Posterior vena cava (tissue), 2 donors: ENCODE measurements at places on chromosomes 5 and 9. TPM values are rescaled to one million over a fixed set of nuclear protein-coding genes. Genes with fewer than 3 reads are reported as not detected.

Gene OTP
- total RNA-seq = not detected

Gene STC2
- 16.6 TPM for total RNA-seq

Gene SHC3
- total RNA-seq = 12.2 TPM

Gene IL4
- not detected for total RNA-seq

Gene PKD2L2
- total RNA-seq = 0.29 TPM

Gene HCN1
- not detected for total RNA-seq

Gene GFI1B
- total RNA-seq = not detected

Gene LCNL1
- 2.0 TPM for total RNA-seq

Gene PRRT1B
- total RNA-seq = not detected

Gene LRRC26
- total RNA-seq = not detected

Gene CDX1
- total RNA-seq = not detected

Gene AK8
- total RNA-seq = 1.3 TPM

Gene TAF11L5
- not detected for total RNA-seq

Gene EXOC3
- 54.2 TPM for total RNA-seq

Gene KCNT1
- total RNA-seq = 0.28 TPM

Gene SPINK5
- 0.23 TPM for total RNA-seq

Gene AGXT2
- total RNA-seq = not detected

Gene SAXO1
- total RNA-seq = 0.05 TPM

Gene ACTBL2
- not detected for total RNA-seq

GRCh38 chr5:176564002-176564401, 14.9 kb downstream of the CDHR2 start:
- no peak for DNase-seq

- no peak for DNase-seq
Measured at GRCh38 chr9:68533678-68534077, 7.0 kb downstream of the TMEM252 start.

GRCh38 chr5:169599451-169599850, 15.9 kb downstream of the SPDL1 start:
- no peak for DNase-seq

- DNase-seq = no peak
Measured at GRCh38 chr9:103755986-103756385, 338.1 kb upstream of the SMC2 start.

DNA sequence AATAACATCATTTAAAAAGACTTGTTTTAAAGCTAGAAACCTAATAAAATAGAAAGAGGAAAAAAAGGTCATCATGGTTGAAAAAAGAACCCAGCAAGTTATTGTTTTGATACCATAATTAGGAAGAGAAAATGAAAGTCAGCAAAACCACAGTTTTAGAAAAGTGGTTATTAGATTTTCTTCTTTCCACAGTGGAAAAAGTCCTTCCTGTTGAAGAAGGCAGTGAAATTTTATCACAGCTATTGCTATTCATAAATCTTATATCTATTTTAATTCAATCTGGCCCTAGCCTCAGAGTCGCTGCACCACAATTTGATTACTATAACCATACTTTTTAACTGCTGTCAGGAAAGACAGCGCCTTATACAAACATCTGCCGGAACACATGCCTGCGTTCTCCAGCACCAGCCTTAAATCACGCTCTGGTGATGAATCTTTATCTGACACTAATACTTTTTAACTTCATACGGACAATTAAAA, 60.3 kb downstream of the MAPKAP1 start:
- no peak for DNase-seq

- DNase-seq = no peak
Measured at GRCh38 chr9:14488421-14489190, 174.7 kb upstream of the NFIB start.

DNA sequence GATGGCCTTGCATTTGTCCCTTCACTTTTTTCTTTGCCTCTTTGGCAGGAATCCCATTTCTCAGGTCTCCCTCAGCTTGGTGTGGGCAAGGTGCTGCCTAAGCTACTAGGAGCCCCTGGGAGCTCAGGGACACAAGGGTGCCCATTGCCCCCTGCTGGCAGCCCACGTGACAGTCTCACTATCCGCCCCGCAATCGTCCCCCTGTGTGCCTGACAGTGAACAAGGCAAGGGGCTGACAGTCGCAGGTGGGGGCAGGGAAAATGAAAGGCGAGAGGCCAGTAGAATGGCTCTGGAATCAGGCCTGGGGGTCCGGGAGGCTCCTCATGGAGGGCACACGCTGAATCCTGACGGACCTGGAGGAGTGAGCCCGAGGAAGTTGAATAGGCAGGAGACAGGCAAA, 2.0 kb upstream of the PCDH12 start:
- no peak for DNase-seq

DNA sequence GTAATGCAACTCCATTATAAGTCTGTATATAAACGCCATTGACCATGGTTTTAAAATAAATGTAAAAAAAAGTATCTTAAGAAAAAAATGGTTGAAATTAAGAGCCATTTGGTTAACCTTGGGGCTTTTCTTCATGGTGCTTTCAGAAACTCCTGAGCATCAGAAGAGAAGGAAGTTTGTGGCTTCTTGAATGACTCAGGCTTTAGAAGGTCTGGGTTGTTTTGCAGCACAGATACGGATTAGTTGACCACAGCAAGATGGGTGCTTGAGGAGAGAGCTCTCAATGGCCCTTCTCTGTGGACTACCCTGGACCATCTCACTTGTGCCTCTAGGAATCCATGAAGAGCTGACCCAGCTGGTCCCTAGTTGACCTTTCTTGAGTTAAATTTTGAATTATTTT, 189.5 kb downstream of the TMEM38B start:
- no peak for DNase-seq

- DNase-seq = peak; percentile 82
Measured at GRCh38 chr5:39158127-39158593, 61.2 kb downstream of the FYB1 start.

- no peak for DNase-seq
Measured at GRCh38 chr5:140242099-140242498, 60.8 kb downstream of the PFDN1 start.

GRCh38 chr5:131416729-131417128, 152.9 kb downstream of the CDC42SE2 start:
- DNase-seq = no peak

GRCh38 chr5:161547406-161547737, 847 bp upstream of the GABRB2 start:
- DNase-seq = no peak

DNA sequence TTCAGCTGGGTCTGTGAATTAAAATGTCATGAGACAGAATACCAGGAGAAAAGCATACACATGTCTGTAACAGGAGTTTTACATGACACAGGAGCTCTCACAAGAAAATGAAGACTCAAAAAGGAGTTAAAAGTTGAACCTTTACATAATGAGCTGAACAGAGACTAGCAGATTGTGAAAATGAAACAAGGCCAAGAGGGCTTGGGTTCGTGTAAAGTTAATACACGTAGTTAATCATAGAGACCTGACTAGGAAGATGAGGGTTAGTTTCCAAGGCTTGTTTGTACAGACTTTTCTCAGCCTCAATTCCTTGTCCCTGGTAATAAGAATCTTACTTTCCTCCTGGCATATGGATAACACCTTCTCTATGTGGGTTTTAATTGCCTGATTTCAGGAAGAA, 1294.0 kb downstream of the MAT2B start:
- DNase-seq = no peak

- no peak for DNase-seq
Measured at GRCh38 chr9:128651798-128652197, 4.8 kb downstream of the DYNC2I2 start.

DNA sequence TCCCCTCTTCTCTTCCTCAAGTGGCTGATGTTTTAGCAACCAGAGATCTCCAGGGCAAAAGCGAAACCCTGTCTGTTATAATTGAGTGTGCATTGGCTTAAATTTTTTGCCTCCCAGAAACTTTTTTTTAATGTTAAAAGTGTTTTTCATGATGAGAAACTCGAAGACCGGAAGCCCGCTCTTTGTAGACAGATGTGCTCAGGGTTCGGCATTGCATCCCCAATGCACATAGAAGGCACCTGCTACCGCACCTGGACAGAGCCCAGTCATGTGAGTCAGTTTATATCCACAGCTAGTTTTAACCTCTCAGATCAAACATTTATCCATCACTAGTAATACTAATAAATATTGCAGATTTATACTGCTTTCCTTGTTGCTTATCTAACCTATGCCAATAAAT, 19.5 kb upstream of the NADK2 start:
- DNase-seq = no peak

DNA sequence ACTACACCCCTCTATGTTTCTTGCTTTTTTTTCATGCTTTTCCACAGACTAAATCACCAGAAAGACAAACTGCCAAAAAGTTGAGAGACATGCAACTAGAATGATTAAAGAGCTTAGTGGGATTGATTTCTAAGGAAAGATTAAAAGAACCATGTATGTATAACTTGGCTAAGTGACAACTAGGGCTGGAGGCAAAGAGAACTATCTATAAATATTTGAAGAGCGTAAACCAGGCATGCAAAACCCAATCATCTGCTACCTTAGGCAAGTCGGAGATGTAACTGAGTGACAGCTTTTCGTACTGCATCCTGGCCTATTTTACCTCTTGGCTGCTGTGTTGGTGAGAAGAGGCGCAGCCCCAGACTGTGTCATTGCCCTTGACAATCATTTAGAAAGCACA, 121.0 kb upstream of the TLX3 start:
- DNase-seq = no peak

DNA sequence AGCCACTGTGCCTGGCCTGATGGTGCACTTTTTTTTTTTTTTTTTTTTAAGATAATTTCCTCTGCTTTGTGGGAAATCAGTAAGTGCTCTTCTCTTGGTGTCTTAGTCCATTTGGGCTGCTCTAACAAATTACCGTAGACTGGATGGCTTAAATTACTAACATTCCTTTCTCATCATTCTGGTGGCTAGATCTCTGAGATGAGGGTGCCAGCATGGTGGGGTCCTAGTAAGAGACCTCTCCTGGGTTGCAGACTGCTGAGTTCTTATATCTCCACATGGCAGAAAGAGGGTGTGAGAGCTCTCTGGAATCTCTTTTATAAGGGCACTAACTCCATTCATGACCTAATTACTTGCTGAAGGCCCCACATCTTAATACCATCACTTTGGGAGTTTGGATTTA, 133.9 kb upstream of the ANKRD55 start:
- no peak for DNase-seq

DNA sequence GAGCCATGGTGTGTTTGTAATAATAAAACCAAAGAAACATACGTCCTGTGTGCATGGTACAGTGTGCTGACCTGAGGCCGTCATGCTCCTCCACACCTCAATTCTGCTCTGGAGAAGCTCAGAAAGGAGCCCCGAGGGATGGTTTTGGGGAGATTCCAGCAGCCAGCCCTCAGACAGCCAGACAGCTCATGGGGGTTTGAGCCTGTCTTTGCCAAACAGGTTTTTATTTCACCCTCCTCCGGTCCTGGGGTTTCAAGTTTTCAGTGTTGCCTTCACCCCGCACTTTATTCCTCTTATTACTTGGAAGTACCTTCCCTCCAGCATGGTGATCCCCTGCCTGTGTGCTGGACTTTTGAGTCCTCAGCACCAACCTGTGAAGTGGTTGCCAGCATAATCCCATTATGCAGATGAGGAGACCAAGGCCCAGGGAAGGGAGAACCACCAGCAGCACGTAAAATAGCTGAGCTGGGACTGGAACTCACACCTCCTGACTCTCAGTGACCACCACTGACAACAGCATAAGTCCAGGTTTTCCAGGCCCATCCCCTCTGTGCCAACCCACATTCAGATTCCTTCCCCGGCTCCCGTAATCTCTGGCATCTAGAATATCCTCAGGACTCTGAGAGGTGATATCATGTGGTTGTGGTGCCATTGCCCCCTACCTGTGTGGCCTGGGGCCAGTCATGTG, 35.1 kb downstream of the TGFBI start:
- DNase-seq = no peak

DNA sequence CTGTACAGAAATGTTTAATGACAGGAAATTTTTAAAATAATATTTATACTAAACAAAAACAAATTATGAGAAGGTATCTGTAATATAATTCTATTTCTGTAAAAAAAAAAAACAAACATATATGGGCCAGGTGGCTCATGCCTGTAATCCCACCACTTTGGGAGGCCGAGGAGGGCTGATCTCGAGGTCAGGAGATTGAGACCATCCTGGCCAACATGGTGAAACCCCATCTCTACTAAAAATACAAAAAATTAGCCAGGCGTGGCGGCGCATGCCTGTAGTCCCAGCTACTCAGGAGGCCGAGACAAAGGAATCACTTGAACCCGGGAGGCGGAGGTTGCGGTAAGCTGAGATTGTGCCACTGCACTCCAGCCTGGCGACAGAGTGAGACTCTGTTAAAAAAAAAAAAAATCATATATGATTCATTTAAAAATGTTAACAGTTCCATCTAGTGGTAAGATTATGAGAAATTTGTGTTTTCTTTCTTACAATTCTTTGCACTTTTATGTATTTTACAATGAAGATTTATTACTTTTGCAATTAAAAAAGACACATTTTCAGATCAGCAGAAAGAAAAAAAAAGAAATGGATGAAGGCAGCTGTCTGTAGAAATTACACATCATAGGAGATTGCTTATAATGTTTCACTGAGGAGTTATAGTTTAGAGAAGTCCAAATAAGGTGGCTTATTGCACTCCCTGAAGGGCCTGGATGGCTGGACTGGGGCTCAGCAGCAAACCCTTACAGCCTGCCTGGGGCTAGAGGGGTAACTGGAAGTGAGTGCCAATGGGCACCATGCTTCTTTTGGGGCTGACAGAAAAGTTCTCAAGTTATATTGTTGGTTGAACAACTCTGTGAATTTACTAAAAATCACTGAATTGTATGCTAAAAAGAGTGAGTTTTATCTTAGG, 20.3 kb downstream of the C9orf153 start:
- no peak for DNase-seq

GRCh38 chr9:123059472-123060220, 26.2 kb downstream of the GPR21 start:
- no peak for DNase-seq

- DNase-seq = no peak
Measured at GRCh38 chr5:122162100-122162638, 32.8 kb downstream of the ZNF474 start.

DNA sequence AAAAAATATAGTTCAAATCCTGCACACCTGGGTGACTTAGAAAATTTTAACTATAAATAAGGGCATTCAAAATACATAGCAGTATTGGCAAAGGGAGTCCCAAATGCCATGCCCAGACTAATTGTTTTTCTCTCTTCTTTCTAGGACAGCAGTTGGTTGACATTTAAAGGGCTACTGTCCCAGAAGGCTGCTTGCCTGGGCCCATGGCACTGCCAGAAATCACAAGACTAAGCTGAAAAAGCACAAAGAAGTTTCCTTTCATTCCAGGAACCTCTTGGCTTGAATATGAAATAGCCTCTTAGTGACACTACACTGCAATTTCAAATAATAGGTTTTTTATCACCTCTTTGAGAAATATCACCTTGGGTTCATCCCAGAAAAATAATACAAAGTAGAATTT, 388.9 kb upstream of the TRPC7 start:
- DNase-seq = no peak

- no peak for DNase-seq
Measured at GRCh38 chr5:64074533-64074932, 91.1 kb upstream of the RNF180 start.

DNA sequence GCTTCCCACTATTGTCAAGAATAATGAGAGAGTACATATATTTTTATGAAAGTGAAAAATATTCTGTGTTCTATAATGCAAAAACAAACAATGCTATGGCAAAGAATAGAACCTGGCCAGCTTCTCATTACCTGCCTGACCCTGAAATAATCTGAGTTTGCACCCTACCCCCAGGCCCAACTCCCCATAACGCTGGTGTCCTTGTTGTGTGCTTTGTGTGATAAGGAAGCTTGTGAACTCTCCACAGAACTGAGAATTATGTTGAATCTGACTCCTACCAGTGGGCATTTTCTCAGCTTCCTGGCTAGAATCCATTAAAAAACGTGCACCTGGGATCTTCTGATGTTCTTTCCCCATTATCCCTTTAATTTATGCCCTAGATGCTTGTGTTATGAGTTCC, 178.0 kb upstream of the GNA14 start:
- no peak for DNase-seq
